ENCODE measurements at places on chromosomes 1 and 21.

DNA sequence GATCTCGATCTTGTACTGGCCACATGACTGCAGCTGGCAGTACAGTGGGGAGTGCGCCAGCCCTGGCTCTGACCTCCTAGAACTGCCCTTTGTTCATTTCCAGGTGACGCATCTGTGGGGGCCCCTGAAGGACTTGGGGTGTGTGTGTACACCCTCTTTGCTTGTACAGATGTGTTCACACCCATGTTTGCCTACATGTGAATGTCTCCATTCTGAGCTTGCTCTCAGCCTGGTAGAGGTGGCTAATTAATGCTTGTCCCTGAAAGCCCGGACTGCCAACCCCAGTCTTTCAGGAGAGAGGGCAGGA lies 19.8 kb downstream of the TNFRSF1B start:
- no peak for DNase-seq

DNA sequence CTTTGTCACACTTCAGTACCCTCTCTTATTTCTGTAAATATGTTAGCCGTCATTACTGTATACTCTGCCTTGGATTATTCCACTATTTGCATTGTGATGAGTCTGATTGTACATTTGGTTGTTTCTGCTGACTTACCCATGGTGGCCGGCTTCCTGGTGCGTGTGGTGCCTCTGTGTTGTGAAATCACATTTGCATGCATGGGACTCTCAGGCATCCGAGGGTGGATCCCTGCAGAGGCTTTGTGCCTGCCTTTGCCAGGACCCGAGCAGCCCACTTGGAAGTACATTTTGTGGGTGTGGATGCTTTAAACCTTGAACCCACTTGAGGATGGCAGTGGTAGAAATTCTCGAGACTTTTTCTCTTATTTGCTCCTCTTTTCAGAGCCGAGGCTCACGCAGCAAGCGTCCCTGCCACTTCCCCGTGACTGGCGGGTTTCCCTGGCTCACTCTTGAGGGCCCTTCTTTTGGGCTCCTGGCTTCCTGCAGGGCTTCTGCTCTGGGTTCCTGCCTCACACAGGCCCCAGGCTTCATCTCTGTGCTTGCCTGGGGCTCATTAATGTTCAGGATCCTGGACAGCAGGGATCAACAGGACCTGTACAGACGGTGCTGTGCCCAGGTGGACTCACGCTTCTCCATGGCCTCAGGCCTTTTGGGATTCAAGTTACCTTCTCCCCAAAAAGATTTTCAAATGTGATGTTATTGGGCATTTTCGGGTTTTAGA lies 36.6 kb downstream of the POFUT2 start:
- no peak for DNase-seq

GRCh38 chr21:33302055-33302454 lies 22.7 kb upstream of the IFNAR1 start:
- no peak for DNase-seq

- DNase-seq = no peak
Measured at GRCh38 chr1:58780836-58781452, 2.9 kb downstream of the JUN start.

DNA sequence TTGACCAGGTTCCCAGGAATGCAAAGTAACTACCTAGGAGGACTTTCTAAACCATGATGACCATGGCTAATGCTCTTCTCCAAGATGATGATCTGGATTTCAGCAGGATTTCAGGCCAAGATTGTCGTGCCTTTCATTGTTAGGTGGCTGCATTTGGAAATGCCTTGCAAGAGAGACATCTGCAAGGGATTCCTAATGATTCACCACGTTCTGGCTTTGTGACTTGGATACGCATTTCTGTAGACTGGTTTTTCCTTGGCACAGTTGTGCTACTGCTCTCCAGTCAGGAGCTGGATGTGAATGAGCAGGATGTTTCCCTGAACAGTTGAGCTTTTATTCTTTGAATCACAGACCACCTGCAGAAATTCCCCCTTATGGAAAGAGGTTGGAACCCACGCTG lies 212.4 kb downstream of the BACH1 start:
- DNase-seq = no peak

GRCh38 chr1:244030481-244031040 lies 20.5 kb upstream of the ZBTB18 start:
- DNase-seq = no peak

Data from stimulated activated CD4-positive, alpha-beta T cell treated with anti-CD3 and anti-CD28 coated beads, Interleukin-15, amount 100 ng/mL, for 1 hour (primary cell).